Tibial nerve (tissue), 4 donors: ENCODE measurements at places on chromosomes 2 and 18.

DNA sequence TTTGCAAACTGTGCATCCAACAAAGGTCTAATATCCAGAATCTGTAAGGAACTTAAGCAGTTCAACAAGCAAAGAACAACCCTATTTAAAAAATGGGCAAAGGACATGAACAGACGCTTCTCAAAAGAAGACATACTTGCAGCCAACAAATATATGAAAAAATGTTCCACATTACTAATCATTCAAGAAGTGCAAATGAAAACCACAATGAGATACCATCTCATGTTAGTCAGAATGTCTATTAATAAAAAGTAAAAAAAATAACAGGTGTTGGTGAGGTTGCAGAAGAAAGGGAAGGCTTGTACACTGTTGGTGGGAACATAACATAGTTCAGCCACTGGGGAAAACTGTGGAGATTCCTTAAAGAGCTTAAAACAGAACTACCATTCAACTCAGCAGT, 126.2 kb downstream of the NAT8 start:
- DNase-seq, result no peak

DNA sequence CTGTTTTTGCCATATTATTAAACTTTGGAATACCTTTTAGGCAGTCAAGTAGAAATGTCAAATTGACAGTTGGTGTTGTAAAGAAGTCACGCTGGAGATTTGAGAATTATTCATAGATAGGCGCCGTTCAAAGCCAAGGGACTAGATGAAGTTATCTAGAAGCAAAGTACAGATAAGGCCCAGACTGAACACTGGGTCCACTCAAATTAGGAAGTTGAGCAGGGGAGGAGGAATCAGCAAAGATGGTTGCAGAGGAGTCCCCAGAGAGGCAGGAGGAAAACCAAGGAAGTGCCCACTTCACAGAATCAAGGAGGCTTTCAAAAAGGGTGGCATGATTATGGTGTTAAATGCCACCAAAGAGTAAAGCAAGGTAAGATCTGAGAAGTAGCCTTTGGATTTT, 9.6 kb upstream of the ALS2 start:
- no peak for DNase-seq

DNA sequence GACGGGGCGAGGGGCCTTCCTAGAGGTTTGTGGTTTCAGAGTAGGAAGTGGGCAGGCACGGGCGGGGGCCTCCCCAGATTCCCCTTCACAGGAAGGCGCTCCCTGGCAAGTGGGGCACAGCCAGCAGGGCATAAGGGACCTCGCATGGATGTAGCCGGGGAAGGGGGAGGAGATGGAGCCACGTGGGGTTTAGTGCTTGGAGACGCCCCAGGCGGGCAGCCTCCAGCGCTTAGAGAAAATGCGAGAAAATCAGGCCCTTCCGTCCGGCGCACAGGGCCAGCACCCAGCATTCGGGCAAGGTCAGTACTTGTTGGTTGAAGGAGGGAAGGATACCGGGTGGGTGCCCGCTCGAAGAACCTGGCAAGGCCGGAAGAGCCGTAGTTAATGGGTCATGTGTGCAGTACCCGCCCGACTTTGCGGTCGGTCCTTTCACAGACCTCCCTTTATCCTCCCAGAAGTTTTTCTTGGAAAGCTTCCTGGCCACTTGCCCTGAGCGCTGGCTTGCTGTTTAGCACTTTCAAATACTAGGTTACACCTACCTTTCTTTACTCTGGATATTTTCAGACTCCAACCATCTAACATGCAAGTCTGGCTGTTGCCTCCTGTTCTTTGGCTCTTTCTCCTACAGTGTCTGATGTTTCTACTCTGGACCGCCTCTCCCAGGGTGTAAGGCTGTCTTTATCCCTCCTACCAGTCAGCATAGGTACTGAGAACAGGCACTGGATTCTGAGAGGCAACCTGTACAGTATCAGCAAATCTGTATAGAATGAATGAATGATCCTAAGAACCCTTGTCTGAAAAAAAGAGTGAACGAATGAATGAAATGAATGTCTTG, 78.1 kb downstream of the CIB4 start:
- DNase-seq, result peak; percentile 11

GRCh38 chr2:74259191-74259590, 60.8 kb downstream of the MTHFD2 start:
- DNase-seq, result no peak

DNA sequence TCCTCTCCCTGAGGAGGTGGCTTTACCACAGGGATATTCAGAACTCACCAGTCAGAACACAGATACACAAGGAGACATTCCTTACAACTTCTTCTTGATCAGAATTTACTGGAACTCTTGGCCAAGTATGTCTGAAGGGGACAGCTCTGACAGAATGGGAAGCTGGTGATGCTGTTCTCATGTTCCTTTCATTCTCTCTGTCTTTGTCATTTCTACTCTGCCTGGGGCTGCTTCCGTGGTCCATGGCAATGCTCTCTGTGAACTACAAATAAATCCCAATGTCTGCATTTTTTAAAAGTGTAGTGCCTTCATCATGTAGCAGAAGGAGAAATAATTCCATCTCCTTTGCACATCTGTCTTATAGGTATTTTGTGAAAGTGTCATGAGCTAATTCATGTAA, 730.3 kb downstream of the CNTNAP5 start:
- DNase-seq, result no peak

GRCh38 chr2:241007111-241007510, 8.7 kb downstream of the SNED1 start:
- no peak for DNase-seq

DNA sequence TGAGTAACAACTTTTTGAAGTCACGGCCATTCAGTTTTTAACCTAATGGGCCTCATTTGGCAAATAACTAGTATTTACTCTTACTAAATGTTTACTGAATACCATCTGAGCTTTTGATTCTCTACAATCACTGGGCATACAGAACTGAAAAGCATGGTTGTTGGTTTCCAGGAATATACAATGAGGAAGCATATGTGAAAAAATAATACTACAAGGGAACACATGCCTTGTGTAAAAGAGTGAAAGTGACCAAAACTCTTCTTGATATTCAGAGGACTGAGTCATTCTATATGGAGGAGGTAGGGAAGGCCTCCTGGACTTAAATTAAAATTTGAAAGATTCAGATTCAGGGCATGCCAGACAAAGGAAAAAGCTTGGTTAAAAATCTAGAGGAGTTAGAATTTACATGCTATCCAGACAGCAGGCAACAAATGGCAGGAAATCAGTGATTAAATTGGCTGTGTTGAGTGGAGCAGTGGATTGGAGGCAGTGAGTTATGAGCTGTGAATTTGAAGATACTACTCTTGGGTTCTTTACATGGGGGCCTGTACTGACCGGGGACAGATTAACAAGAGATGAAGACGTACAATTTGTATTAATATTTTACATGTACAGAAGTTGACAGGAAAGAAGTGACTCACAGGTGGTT, 53.6 kb upstream of the NRXN1 start:
- DNase-seq, result no peak

DNA sequence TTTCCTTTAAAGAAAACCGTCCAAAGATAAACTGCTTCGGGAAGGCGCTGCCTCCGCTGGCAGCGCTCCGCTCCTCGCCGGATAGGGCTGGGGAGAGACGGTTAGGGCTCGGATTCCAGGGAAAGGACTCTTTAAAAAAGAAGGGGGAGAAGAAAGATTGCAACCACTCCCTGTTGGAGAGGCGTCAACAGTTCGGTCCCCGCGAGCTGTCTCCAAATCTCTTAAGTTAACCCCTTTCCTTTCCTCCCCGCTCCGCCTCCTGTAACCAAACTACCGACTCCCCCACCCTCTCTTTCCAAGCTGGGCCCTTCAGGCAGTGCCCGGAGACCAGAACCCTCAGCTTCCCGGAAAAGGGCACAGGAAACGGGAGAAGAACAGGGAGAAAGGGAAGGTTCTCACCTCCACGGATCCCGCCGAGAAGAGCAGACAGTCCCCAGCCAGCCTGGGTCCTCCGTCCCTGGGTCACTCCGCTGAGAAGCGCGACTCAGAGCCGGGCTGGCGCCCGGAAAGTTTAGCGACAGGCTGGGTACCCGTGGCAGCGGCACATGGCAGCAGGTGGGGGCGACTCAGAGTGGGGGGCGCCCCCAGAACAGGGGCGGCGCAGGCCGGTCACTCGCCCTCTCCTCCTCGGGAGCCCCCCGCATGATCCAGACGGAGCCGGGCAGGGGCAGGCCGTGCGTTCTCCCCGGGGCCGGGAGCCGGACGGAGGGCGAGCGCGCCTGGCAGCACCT, 675 bp downstream of the FZD5 start:
- DNase-seq, result peak; percentile 18

DNA sequence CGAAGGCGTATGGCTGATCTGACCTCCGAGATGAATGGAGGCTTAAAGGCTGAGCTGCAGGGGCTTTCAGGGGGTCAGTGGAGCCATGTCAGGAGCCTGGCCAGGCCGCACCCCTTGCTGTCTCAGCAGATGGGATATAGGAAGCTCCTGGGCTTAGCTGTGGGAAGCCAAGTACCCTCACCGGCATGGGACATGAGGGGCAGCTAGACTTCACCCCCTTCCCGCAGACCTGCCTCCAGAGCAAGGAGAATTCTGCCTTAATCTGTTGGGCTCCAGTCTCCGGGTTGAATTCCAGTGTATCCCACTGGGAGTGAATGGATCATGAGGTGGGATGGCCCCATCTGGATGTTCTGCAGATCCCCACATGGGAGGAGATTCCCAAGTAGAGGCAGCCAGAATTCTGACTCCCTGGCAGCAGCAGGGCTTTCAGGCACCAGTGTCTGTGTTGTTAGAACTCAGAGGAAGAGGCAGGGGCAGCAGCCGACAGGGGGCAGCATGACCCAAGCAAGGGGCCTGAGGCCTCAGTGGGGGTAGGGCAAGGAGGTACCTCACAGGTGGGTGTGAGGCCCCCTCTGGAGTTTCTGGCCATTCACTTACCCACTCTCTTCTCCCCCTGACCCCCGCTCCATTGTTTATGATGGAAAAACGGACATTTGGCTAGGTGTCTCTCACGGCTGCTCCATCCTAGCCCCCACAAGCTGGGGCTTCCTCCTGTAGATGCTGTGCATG, 19.1 kb downstream of the CAPG start:
- DNase-seq, result peak; percentile 60

- DNase-seq, result no peak
These were observed 84.7 kb upstream of the ST6GAL2 start for GRCh38 chr2:106970471-106971261.

DNA sequence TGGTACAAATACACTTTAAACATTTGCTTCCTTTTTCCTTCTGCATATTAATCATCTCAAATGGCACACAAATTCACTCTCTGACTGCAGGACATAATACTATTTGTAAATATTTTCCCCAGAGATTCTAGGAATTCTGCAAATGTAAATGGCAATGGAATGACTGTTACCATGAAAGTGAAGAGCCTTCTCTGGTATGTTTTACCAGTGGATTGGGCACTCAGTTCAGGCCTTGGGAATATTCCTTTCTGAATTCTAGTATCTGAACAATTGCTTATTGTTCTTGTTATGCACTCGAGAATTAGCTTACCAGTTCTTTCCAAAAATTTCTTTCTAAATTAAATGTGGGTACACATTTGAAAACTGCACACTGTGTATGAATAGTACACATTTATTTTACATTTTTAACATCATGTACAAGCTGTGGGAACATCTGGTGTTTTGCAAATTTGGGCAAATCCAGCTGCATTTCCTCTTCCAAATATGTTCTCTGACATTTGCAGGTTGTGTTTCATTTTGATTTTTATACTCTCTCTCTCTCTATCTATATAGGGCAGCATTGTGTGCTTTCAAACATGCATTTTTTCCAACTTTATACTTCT, 289.1 kb downstream of the NBAS start:
- no peak for DNase-seq

GRCh38 chr2:136131484-136131960, 13.6 kb upstream of the CXCR4 start:
- no peak for DNase-seq

GRCh38 chr2:146661473-146662096, 1183.2 kb upstream of the ACVR2A start:
- DNase-seq, result no peak

DNA sequence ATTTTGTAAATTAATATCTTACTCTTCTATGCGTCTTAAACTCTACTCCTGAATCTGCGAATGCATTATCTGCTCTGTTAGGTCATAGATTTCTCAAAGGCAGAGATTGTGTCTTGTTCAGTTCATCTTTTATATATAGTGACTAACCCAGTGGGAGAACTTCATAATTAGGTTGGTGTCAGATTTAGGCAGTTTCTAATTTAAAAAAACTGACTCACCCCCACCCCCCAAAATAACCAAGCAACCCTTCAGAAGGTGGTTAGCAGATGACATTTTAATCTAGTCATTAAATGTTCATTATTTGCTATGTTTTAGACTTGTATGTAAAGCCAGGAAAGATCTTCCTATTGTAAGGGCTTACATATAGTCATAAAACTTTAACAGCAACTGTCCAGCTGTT, 10.4 kb downstream of the SERPINB12 start:
- no peak for DNase-seq

DNA sequence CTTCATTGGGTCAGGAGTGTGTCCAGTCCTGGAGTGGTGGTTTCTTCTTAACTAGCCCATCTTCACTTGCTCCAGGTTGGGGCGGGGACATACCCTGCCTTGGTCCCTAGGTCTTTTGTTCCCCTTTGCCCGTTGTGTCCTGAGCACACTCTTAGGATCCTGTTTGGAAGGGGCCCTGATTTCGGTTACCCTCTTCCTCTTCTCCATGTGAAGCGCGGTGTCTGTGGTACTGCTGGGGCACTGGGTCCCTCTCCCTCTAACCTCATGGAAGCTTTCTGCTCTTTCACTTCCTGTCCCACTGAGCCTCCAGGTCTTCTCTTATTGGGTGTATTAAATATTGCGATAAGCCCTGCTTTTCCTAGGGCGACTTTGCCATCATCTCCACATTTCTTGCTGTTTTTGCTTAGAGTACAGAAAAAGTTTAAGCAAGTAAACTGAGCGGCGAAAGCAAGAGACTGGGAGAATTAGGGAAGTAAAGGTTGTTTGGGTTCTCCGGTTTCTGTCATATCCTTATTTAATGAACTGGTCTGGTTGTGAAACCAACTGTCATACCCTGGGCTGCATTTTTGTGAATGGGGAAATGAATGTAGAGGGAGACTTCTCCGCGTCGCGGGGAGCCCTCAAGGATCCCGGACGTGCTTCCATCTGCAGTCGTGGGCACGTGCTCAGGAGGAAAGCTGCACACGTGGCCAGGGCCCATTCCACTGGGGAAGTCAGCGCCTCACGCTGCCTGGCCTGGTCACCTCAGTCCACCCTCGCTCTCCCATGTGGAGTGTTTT, 73.8 kb upstream of the B3GNT7 start:
- no peak for DNase-seq

DNA sequence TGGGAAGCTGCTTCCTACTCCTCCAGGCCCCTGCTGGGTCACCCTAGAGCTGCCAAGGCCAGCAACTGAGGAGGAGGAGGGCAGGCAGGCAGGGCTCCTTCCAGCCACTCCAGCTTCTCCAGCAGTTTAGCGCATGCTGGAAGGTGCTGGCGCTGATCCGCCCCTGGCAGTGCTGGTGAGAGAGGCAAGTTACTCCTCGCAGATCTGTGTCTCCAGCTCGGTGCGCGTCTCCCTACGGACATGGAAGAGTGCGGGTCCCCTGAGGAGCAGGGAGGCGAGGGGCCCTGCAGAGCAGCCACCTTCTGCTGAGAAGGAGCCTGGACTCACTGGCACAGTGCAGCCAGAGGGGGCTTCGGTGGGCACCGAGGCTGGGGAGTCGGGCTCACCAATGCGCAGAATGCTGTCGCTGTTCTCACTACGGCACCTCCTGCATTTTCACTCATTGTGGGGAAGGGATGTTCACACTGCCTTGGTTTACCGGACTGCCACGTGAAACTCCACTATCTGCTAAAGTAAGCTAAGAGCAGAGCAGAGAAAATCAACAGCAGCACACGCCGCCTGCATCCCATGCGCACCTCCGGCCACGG, 206.0 kb downstream of the HDAC4 start:
- no peak for DNase-seq
